Cardiac fibroblast (primary cell): ENCODE measurements at places on chromosomes 16 and 17.

- no peak for DNase-seq
Observed at GRCh38 chr16:563072-563644, 3.0 kb downstream of the PRR35 start.

- DNase-seq: peak; percentile 70
Observed at GRCh38 chr16:30112197-30113030, 923 bp downstream of the GDPD3 start.

DNA sequence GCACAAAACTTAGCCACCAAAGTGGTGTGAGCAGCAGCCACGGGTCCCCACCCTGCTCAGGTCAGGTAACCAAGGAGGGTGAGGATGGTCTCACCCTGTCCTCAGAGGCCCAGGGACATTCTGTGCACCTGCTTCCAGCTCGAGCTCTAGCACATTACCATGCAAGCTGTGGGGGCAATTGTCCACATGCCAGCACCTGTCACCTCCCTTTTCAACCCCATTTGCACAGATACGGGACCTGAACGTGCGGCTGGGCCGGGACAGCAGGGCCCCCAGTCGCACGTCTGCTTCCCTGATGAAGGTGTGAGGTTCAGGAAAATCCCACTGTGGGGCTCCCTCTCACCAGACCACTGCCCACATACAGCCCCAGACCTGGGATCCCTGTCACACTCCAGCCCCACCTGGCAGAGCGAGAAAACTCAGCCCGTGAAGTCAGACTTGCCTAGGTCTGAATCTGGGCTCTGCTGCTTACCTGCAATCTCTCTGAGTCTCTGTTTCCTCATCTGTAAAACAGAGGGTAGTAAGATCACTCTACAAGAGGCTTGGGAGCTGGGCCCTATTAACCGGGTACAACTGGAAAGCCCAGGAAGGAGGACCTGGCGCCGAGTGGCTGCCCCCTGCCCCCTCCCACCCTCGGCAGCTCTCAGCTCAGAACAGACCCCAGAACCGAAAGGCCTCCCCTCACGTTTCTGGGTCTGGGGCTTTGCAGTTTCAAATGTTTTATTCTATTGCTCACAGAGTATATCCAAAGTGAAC lies 7.9 kb downstream of the WFIKKN2 start:
- no peak for DNase-seq

DNA sequence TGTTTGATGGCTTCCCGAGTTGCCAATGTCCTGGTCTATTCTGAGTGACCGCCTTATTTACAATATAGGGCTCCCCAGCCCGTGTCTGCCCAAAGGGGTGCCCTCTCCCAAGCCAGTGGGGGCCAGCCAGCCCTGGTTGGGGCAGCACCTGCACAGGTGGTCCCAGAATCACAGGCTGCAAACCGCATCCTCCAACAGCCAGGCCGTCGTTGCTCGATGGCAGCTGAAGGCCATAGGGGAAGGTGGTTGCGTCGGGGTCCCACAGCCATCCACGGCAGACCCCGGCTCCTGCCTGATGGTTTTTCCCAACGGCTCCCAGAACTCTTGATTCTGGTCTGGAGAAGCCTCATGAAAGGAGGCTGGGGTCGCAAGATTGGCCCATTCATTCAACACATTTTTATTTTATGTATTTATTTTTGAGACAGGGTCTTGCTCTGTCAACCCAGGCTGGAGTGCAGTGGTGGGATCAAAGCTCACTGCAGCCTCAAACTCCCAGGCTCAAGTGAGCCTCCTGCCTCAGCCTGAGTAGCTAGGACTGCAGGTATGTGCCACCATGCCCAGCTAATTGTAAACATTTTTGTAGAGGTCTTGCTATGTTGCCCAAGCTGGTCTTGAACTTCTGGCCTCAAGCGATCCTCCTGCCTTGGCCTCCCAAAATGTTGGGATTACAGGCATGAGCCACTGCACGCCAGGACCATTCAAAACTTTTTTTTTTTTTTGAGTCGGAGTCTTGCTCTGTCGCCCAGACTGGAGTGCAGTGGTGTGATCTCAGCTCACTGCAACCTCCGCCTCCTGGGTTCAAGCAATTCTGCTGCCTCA lies 79.0 kb upstream of the TOB1 start:
- no peak for DNase-seq

GRCh38 chr17:57985675-57985974 lies 2.4 kb downstream of the VEZF1 start:
- DNase-seq: peak; percentile 33

GRCh38 chr17:39045948-39046679 lies 78.9 kb upstream of the FBXO47 start:
- no peak for DNase-seq

DNA sequence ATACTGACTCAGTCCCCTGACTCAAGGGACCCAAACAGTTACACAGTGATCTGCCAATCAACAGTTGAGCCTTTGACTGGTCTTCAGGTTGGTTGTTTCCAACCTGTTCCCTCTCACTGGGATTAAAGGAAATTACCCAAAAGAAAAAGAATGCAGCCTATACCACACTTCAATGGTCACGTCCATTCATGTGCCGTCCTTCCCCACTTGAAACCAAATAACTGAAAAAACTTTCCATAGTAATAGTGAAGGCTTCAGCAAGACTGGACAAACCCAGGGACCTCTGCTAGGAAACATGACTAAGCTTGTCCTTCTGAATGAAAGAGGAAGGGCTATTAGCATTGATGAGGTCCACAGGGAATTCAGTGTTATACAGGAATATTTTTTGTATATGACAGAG lies 30.6 kb downstream of the MRPS23 start:
- DNase-seq: no peak

DNA sequence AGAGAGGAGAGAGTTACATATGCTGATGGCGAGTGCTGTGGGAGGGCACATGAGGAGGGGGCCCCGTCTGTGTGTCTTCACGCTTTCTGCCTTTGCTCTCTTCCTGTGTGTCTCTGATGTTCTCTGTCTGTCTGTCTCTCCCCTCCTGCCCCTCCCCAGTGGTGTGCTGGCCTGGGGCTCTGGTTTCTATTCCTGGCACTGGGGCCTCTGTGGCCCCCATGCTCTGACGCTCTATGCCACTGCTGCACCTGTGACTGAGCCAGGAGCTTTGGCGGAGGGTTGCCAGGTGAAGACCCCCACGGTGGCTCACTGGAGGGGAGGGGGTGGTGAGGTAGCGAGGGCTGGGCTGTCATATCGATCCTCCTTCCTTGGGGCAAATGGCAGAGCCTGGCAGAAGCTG lies 24.6 kb upstream of the BRD7 start:
- DNase-seq: no peak

- peak; percentile 31 for DNase-seq
Observed at GRCh38 chr17:2188971-2189630, 114.5 kb downstream of the SMG6 start.

DNA sequence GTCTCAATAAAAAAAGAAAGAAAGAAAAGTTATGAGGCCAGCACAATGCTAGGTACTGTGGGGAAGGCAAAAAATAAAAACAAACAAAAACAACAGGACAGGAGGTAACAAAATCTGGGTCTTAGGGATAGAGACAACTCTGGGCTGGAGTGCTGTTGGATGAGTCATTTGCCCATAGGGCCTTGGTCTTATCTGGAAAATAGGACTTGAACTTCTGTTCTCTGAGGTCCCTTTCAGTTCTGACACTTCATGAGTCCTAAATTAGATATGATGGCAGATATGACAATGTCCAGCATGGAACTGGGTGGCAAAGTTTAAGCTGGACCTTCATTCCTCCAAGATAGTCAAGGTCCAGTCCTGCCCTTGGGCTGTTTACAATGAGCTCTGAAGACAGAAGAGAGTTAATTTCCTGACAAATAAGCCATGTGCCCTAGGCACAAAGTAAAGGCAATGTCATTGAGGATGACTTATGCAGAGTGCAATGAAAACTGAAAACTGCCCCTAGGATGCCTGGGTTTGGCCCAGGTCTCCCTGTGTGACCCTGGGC lies 8.9 kb upstream of the HDAC5 start:
- no peak for DNase-seq

- DNase-seq: peak; percentile 58
Observed at GRCh38 chr16:73166947-73167550, 119.1 kb upstream of the ZFHX3 start.

DNA sequence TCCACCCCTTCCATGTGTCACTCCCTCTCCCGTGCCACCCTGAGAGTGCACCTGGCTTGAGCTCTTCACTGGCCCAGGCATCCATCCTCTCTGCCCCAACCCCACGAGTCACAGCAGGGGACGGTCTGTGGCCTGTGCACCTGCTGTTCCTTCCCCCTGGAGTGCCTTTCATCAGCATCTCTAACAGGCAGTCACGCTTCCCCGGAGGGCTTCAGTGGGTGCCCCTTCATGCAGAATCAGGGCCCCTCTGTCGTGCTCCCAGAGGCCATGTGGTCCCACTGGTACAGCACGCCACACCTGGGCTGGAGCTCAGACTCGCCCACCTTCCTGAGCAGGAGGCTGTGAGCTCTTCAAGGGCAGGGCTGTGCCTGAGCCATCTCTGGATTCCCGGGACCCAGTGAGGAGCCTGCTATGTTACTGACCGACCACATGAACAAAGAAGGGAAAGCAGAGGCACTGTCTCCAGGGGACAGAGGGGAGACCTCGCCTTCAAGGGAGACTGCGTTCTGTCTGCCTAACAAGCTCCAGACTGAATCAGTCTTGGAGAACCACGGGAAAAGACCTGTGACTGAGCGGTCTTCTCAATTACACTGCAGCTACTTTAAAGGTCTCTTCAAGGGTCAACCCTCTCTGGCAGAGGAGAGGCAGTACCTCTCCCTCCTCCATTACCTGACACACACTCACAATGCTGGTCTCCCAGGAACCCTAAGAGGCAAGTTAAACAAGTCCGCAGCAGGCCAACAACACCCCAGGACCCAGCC lies 78.8 kb upstream of the DOC2B start:
- DNase-seq: no peak

DNA sequence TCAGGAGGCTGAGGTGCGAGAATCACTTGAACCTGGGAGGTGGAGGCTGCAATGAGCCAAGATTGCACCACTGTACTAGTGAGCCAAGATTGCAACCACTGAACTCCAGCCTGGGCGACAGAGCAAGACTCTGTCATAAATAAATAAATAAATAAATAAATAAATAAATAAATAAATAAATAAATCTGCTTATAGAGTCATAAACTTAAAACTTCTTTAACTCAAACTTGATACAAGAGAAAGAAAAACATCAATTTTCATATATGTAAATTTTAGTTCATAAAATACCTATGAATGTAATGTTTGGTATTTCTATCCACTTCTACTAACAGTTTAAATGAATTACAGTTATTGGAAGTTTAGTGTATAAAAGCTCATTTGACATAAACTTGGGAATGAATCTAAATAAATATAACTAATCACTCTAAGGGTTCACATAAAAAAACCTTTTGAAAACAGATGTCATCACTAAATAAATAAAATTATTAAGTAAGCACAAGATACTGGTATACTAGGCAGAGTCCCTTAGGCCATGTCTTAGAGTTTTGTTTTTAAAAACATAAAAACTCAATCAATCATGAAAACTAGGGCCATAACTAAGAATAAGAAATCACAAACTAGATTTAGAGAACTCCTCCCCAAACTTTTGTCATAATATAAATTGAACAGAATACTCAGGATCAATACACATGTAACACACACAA lies 54.1 kb downstream of the SMURF2 start:
- DNase-seq: no peak

GRCh38 chr17:30296499-30297080 lies 4.8 kb upstream of the BLMH start:
- no peak for DNase-seq

GRCh38 chr16:57530522-57531252 lies 5.7 kb downstream of the CCDC102A start:
- no peak for DNase-seq

DNA sequence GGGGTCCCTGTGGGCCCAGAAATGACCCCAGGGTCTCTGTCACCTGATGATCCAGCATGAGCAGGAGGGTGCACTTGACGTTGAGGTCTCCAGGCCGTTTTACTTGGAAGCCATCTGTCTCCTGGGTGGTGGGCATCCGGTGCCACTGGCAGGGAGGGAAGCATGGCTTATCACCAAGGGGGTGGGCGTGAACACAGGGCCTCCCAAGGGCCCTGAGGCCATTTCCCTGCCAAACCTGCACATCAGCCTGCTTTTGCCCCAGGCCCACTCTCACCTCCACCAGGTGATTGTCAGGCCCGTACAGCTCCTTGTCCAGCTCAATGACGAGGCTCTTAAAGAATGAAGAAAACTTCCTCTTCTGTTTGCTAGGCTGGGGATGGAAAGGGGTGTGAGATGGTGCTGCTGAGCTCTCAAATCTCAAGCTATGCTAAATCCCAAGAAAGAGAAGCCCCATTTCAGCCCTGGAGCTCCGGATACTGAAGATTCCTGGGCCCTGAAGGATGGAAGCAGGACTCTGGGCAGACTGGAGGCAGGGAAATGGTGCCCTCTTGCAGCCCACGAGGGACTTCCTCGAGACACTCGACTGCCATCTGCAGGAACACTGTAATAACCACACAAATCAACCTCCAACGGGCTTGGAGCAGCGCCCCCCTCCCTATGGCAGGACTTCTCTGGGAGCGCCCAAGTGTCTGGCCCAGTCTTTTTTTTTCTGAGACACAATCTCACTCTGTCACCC lies 7.1 kb upstream of the FTSJ3 start:
- DNase-seq: peak; percentile 84

GRCh38 chr17:72336026-72336803 lies 215.4 kb downstream of the SOX9 start:
- DNase-seq: no peak

- DNase-seq: peak; percentile 15
Observed at GRCh38 chr17:4747847-4748246, 8.1 kb upstream of the CXCL16 start.

DNA sequence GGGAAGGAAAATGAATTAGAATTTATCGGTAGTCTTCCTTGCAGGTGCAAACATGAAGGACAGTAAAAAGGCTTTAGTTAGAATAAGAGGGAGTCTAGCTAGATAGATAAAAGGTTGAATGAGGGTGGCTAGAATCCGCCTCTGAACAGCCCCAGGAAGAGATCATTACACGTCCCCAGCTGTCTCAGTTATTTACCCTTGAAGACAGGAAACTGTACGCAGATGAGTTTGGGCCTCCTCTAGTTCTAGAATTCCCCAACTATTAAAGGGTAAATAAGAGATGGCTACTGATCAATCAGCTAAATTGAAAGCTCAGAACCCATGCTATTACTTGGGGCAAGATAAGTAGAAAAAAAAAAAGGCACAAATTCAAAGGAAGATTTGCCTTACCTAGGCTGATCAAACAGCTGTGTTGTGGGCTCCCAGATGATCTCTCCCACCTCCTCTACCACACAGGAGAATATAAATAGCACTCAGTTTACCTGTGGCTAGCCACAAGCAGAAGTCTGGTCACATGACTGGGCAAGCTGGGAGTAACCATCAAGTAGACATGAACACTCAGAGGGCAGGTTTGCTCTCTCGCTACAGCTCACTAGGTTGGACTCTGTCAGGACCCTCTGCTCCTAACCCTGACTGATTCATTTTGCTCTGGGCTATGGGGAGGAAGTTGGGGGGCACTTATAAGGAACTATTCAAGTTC lies 17.0 kb downstream of the FAM117A start:
- DNase-seq: no peak
